ENCODE measurements at places on chromosomes 5 and 9.
A peak's percentile ranks its signal among the peaks of the same experiment; 100 is the strongest.

GRCh38 chr9:82706786-82707185, 356.2 kb downstream of the RASEF start:
- DNase-seq, result no peak

- no peak for DNase-seq
Measured at GRCh38 chr9:138052635-138053320, 175.2 kb downstream of the CACNA1B start.

DNA sequence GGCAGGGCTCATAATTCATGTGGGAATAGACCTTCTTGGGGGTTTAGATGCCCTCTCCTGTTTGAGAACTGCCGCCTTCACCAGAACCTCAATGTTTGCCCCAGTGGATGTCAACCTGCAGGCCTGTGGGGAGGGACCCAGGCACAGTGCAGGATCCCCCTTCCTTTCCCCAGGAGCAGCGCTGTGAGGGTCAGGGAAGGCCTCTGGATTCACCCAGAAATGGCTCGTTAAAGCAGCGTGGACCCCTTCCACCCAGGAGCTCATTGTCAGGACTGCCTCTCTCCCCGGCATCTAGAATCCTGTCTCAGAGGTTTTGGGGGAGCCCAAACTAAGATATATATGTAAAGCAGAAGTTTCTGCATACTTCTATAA, 188.3 kb downstream of the GADD45G start:
- no peak for DNase-seq

GRCh38 chr5:147403651-147404640, 105.9 kb downstream of the DPYSL3 start:
- no peak for DNase-seq

DNA sequence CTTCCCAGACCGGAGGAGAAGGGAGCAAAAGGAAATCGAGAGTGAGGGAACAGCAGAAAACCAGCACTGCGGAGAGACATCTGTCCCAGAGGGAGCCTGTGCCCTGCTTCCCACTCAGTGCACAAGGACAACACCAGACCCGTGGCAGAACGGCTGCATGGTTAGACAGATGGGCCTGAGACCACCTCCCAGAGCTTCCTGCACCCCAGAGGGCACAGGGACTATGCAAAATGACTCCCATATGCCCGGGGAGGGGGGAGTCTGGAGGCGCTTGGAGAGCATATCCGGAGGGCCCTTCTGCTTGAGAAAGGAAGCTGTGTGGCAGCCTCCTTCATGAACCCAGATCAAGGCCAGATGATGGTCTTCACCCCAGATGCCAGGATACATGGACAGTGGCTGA, 26.6 kb downstream of the TLX3 start:
- no peak for DNase-seq

- no peak for DNase-seq
Measured at GRCh38 chr5:152113401-152113800, 188.8 kb upstream of the GLRA1 start.

DNA sequence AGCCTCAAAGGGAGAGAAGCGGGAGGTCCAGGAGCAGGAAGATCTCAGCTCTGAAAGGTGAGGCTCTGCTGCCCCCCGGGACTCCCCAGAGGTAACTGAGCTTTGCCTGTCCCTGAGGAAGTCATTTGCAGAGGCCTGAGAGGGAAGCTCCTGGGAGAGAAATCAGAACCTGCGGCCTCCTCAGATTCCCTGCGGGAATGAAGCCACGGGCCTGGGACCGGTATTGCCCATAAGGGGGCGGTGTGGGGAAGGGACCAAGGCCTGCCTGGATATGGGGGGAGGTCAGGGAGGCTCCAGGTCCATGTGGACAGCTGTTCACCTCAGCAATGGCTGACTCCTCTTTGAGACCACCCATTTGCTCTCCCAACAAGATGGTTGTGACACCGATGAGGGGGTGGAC, 1.3 kb downstream of the SPATA31E1 start:
- DNase-seq, result peak; percentile 73

- no peak for DNase-seq
Measured at GRCh38 chr9:93247892-93248291, 64.0 kb downstream of the WNK2 start.

DNA sequence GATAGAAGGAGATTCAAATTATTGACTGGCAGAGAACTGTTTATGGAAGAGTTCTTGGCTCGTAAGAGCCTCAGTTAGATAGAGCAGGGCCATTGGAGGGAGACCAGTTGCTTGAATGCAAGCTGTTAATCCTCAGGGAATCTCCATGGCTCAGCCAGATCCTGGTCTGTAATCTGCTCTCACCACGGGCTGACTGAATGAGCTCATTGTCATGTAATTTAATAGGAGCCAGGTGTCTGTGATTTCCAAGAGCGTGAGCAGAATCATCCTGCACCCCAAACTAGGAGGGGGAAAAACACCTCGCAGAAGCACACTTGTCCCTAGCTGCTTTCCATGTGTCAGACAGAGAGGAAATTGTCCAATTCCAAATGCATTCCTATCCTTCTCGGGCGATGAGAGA, 19.1 kb upstream of the KCNMB1 start:
- DNase-seq, result peak; percentile 49

- no peak for DNase-seq
Measured at GRCh38 chr5:122402955-122403685, 91.1 kb downstream of the SNCAIP start.

GRCh38 chr5:159001247-159001646, 98.5 kb downstream of the EBF1 start:
- DNase-seq, result no peak

DNA sequence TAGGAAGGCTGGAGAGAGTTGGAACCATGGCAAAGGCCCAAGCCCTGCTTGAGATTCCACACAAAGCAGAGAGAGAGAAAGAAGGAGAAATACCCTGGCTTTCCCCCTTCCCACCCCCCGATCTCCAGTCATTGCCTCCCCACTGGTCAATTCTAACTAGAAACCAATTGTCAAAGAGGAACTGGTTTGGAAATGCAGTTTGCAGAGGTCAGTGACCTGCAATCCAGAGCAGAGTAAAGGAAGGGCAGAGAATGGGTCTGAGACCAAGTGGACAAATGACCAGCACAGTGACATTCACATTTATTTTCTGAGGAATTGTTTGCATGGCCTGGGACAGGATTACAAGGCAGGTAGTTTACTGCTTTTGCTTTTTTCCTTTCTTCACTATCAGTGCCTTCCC, 37.5 kb upstream of the ZFYVE16 start:
- no peak for DNase-seq

DNA sequence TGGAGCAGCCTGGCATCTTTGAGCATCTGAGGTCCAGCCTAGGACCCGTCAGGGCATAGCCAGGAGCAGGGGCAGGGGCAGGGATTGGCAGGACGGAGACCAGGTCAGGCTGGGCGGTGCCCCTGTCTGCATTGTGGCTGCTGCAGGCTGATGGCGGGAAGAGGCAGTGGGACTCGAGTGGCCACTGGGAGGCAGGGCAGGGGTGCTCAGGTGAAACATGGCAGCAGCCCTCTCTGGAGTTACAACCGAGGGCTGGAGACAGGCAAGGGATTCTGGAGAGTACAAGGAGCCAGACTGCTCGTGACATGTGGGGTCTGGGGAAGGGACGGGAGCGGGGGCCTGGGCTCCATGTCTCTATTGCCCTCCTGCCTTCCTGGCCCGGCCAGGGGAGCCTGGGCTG, 97.4 kb upstream of the RAPGEF1 start:
- peak; percentile 67 for DNase-seq

GRCh38 chr5:1059884-1060263, 51.3 kb downstream of the NKD2 start:
- DNase-seq, result no peak

DNA sequence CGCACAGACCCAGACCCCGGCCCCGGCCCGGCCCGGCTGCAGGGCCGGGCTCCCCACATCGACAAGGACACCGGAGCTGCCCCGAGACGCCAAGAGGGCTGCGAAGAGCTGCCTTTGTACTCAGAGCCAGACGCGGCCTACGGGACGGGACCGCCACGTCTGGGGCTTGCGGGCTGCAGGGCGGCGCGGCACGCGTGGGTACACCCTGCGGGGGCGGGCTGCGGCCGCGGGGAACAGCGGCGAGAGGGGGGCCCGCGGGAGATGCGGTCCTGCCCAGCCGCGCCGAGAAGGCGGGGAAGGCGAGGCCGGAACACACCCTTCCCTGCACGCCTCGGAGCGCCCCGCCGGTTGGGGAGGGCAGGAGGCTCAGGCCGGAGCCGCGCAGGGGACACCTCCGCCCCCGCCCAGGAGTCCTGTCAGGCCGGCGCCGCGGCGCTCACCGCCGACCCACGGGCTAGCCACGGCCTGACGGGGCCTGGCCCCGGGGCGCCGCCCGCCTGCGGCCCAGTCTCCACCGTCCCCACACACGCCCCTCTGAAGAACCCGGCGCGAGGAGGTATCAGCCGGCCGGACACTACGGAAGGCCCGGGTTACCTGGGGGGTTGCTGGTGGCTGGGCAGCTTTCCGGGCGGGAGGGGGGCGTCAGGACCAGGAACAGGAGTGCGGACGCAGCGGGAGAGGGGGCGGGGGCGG, 478 bp downstream of the RAB14 start:
- no peak for DNase-seq

DNA sequence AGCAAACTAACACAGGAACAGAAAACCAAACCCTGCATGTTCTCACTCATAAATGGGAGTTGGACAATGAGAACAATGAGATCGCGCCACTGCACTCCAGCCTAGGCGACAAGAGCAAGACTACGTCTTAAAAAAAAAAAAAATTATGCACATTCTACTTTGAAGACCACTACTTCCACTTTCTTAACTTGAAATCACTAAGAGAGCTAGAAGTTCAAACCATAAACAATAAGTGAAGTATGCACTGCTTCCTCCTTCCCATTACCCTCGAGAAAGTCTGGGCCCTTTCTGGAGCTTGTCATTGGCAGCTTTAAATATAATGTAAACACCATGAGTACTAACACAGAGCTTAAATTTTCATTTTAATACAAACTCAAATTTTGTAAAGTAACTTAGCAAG, 94.9 kb downstream of the TLE1 start:
- DNase-seq, result no peak

DNA sequence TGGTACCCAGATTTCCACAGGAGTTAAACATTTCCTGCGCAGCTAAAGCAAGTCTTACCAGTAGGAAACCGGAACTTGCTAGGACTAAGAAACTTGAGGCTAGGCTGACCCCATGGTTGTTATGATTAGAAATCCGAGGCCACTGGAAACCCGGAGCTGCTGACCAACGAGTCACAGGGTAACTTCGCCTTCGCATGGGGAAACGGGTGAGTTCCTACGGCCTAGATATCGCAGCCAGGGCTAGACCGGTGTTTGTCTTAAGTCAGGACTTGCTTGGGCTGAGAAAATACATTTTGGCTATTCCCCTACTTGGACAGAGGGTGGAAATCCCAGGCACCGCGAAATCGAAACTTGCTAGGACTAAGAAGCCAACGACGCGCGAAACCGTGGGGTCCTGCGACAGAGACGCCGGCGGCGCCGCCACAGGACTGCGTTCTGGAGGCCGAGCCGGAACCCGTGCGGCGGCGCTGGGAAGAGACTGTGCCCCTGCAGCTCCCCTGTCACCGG, 1.6 kb upstream of the ANXA2R start:
- DNase-seq, result no peak

GRCh38 chr5:128905568-128906110, 59.6 kb upstream of the SLC27A6 start:
- DNase-seq, result no peak

DNA sequence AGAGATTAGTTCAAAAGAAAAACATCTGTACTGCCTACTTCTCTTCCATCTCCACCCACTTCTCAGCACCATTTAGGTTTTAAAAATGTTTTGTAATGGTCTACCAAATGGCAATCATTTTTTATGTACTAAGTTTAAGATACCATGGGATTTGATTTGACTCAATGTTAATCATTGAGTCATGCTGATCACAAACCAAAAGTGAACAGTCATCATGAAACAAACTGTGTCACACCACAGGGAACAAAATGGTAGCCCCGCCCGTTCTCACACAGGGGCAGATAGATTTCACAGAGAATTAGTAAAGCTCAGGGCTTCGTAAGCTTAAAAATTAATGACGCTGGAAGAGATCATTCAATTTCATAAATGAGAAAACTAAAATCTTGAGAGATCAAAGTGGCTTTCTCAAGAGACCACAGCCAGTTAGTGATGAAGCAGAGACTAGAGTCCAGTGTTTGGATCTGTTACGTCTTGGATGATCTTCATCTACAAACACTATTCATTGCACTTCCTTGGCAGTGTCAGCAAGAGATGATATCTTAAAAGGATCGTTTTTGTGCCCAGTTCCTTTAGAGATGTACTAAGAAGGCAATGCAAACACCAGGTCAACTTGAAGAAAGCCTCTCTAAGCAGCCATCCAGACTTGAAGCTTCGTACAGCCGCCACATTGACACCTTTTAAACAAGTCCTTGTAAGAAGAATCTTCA, 33.9 kb upstream of the TRIO start:
- no peak for DNase-seq

DNA sequence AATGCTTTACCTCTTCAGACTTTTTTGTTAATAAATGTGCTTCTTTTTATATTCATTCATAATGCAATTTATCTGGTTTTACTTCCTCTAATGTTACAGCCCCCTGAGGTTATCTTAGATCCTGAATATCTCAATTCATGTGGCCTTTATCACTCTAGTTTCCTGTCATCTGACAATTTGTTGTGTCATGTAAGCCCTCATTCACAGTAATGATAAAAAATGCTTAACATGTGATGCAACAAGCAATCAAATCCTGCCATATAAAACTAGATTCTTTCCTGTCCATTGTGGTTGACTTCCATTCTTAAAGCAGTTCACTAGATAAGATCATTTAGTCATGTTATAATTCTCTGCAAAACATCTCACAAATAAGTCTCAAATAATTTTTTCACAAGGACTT, 991.2 kb upstream of the ACO1 start:
- no peak for DNase-seq

- DNase-seq, result no peak
Measured at GRCh38 chr9:77663754-77664153, 15.6 kb upstream of the GNA14 start.

DNA sequence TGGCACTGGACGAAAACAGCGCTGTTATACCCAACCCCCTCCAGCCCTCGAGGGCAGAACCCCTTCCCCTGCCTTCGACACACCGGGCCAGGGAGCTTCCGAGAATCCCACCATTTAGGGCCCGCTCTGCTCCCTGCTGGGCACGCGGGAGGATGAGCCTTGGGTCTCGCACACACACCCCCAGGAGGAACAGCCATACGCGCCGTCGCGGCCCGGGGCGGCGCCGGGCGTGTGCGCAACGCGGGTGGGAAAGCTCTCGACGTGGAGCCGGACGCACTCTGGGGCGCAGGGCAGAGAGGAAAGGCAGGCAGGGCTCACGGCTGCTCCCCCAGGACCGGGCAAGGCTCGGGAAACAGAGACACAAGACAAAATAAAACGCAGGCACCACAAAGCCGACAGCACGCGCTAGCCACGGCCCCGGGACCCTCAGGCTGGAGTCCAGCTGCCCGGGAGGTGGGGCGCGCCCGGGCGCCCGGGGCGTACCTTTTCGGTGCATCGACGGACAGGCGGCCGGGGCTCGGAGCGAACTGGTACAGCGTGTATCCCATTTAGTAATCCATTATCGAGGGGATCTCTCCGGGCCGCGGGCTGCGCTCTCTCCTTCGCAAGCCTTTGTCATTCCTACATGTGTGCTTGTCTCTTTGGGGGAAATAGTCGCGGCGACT, 789 bp downstream of the SEMA6A start:
- no peak for DNase-seq
